ENCODE measurements at places on chromosomes 12 and 14. TPM values are rescaled to one million over a fixed set of nuclear protein-coding genes. Genes with fewer than 3 reads are reported as not detected.
A peak's percentile ranks its signal among the peaks of the same experiment; 100 is the strongest.

GRCh38 chr12:6465467-6466183 lies 4.9 kb downstream of the VAMP1 start:
- peaks cover 53% of the 10 kb centered on the region for H3K36me3 ChIP-seq
- H3K4me1 ChIP-seq: no peaks in the 10 kb centered on the region
- no peaks in the 10 kb centered on the region for H3K27me3 ChIP-seq
- no peak overlapping the region for H3K27ac ChIP-seq
- no peak overlapping the region for H3K4me3 ChIP-seq
- no peak for DNase-seq

DNA sequence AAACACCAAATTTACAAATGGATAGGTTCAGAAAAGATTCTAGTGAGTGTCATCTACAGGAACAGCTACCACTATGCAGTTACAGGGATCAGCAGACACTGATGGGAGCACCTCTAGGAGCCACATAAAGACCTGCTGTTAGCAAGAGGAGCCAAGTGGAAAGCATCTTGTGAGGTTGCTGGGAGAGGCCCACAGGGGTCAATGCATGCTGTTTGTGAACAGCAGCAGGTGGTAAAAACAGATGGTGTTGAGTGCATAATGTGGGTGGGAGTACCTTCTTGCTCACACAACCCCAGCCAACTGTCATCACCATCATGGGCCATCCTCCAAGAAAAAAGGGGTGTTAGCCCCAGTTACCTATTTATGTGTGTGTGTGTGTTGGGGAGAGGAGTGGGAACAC lies 215.2 kb upstream of the SSTR1 start:
- no peak for DNase-seq
- no peak overlapping the region for H3K4me3 ChIP-seq
- no peak overlapping the region for H3K27ac ChIP-seq
- no peaks in the 10 kb centered on the region for H3K36me3 ChIP-seq

The SLC6A15 gene
- total RNA-seq: not detected

The DGLUCY gene
- total RNA-seq: 59.2 TPM

The PCED1B gene
- total RNA-seq: 1.5 TPM

DNA sequence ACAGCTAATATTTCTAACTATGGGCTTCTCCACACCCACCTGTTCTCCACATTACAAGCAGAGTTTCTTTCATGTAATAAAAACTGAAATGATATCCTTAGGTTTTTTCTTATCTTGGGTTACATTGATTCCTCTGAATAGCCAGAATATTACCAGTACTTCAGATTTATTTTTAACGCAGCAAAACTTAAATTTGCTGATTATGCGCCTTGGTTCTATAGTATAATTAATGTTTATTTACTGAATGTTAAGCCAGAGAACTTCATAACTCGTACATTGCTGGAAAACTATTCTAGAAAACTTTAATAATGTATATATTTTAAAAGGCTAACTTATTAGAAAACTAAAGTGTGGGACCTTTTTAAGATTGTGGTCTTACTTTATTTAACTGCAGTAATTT lies 577.2 kb downstream of the PRKD1 start:
- H3K36me3 ChIP-seq: no peaks in the 10 kb centered on the region
- no peaks in the 10 kb centered on the region for H3K27me3 ChIP-seq
- H3K4me1 ChIP-seq: no peaks in the 10 kb centered on the region
- H3K27ac ChIP-seq: no peak overlapping the region

DNA sequence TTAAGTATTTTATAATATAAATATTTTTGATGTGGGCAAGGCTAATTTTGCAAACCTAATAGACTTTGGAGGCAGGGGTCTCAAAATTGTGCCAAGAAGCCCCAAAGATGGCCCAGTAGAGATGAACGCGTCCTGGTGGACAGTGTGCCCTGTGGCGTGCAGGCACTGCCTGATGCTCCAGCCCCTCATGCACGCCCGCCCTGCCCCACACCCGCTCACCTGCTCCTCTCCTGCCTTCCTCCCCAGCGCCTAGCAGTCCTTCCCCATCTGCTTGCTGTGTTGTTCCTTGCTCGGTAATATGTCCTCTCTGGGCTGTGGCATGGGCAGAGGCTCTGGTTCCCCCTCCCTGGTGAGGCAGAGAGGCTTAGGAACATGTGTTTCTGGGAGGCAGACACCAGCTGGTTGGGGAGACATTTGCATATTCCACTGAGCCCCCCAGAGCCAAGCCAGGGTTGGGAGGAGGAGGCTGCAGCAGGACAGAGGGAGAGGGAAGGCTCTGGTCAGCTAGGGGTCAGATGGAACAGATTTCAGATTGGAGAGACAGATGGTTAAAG lies 46.8 kb upstream of the GPATCH2L start:
- H3K27me3 ChIP-seq: no peaks in the 10 kb centered on the region
- no peak for DNase-seq
- H3K4me1 ChIP-seq: no peaks in the 10 kb centered on the region

The FGF6 gene
- total RNA-seq: not detected

DNA sequence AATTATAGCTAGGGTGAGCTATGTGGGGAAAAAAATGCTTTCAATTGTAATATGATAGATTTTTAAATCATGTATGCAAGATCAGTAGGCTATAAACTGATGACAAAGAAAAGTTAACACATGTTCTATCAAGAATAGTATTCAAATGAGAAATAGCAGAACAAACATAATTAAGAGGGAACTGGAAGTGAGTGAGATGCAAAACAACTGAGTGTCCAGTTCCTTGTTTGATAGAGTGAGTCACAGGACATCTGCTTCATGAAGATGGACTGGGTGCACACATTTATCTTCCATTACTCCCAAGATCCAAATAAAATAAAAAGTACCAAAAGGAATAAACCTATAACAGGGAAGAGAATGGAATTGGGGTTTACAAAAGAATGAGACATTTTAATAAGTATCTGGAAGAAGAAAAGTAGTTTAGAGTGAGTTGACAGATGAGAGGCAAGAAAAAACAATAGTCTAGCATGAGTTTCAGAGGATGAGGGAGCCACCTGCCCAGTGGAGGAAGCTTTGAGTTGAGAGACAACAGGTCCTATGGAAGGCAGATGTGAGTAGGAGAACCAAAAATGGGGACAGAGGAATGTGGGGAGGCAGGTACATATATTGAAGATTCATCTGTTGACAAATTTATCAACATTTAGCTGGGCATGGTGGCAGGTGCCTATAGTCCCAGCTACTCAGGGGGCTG lies 178.1 kb upstream of the ARHGAP5 start:
- no peak overlapping the region for H3K4me3 ChIP-seq
- H3K36me3 ChIP-seq: no peaks in the 10 kb centered on the region
- H3K27me3 ChIP-seq: no peaks in the 10 kb centered on the region
- H3K27ac ChIP-seq: no peak overlapping the region
- DNase-seq: no peak

GRCh38 chr14:101820283-101820798 lies 58.8 kb downstream of the PPP2R5C start:
- H3K4me3 ChIP-seq: no peak overlapping the region
- no peak overlapping the region for H3K27ac ChIP-seq
- peaks cover 6% of the 10 kb centered on the region for H3K36me3 ChIP-seq
- DNase-seq: no peak
- no peaks in the 10 kb centered on the region for H3K27me3 ChIP-seq

- H3K4me1 ChIP-seq: no peaks in the 10 kb centered on the region
- H3K4me3 ChIP-seq: no peak overlapping the region
- no peak for DNase-seq
- no peaks in the 10 kb centered on the region for H3K27me3 ChIP-seq
These were observed 128.8 kb downstream of the SYNE2 start for GRCh38 chr14:63981569-63981968.

The LMO3 gene
- total RNA-seq: 20.2 TPM

The TMEM179 gene
- total RNA-seq: not detected

DNA sequence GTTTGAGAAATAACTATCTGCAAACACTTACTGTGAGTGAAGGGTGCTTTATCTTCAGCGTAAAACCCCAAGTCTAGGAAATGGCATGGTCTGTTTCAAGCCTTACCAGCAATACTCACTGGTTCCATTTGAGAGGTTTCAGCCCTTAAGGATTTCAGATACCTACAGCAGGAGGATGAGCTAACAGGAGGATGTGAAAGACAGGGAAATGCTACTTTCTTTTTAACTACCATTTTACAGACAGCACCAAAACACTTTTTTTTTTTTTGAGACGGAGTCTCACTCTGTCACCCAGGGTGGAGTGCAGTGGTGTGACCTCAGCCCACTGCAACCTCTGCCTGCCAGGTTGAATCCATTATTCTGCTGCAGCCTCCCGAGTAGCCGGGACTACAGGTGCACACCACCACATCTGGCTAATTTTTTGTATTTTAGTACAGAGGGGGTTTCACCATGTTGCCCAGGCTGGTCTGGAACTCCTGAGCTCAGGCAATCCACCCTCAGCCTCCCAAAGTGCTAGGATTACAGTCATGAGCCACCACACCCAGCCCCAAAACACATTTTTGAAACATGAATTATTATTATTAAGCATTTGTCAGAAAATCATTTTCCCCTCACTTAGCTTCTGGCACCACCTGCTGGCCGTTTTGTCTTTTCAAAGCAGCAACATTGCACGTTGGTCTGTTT lies 4.6 kb downstream of the MTRFR start:
- peaks cover 9% of the 10 kb centered on the region for H3K36me3 ChIP-seq
- H3K27ac ChIP-seq: no peak overlapping the region
- no peaks in the 10 kb centered on the region for H3K27me3 ChIP-seq
- peak; percentile 78 for DNase-seq

DNA sequence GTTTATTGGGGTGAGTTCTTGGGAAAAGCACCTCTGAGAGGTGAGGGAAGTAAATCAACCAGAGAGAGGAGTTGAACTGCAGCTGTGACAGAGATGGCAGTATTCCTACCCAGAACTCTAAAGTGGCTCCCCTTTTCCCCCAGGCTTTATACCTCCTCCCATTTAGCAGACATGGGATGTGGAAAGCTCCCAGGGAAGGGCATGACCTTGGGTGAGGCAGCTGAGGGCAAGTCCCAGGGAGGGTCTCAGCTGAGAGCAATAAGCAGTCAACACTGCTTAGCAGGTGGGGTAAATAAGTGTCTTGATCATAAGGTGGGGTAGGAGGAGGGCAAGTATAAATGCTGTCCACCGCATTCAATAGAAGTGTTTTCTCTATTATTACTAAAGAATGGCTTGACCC lies 143.0 kb downstream of the AKAP6 start:
- H3K4me3 ChIP-seq: no peak overlapping the region
- peak overlapping the region; percentile 73 for H3K27ac ChIP-seq
- H3K4me1 ChIP-seq: peaks cover 38% of the 10 kb centered on the region
- DNase-seq: no peak
- no peaks in the 10 kb centered on the region for H3K36me3 ChIP-seq
- no peaks in the 10 kb centered on the region for H3K27me3 ChIP-seq

The GIT2 gene
- total RNA-seq: 44.9 TPM

The PTCSC3 gene
- not detected for total RNA-seq

GRCh38 chr14:45135156-45135555 lies 574 bp upstream of the FANCM start:
- H3K4me1 ChIP-seq: peaks cover 23% of the 10 kb centered on the region
- DNase-seq: no peak
- H3K4me3 ChIP-seq: peak overlapping the region; percentile 77
- no peaks in the 10 kb centered on the region for H3K27me3 ChIP-seq
- H3K27ac ChIP-seq: peak overlapping the region; percentile 78

DNA sequence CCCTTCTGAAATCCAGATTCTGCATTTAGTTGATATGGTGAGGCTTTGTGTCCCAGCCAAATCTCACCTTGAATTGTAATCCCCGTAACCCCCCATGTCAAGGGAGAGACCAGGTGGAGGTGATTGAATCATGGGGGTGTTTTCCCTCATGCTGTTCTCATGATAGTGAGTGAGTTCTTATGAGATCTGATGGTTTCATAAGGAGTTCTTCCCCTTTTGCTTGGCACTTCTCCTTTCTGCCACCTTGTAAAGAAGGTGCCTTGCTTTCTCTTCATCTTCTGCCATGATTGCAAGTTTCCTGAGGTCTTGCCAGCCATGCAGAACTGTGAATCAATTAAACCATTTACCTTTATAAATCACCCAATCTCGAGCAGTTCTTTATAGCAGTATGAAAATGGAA lies 23.1 kb upstream of the C12orf42 start:
- H3K4me3 ChIP-seq: no peak overlapping the region
- H3K27ac ChIP-seq: no peak overlapping the region
- DNase-seq: no peak
- no peaks in the 10 kb centered on the region for H3K4me1 ChIP-seq
- no peaks in the 10 kb centered on the region for H3K36me3 ChIP-seq
- no peaks in the 10 kb centered on the region for H3K27me3 ChIP-seq

DNA sequence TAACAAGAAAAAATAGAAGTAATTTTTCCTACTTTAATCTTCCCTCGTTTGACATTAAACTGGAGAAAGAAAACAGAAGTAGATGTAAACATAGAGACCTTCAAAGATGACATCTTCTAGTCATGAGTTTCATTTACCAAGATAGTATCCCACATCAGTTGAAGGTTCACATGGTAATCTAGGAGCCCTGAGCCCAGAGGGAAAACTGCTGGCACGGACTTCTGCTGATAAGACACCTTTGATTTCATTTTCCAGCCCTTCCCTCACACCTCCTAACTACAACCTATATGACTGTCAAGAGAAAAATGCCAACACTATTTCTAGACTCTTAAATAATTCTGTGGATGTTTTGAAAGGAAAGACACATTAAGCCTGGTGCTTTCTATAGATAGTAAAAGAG lies 46.0 kb upstream of the CCDC175 start:
- no peak overlapping the region for H3K4me3 ChIP-seq
- H3K36me3 ChIP-seq: no peaks in the 10 kb centered on the region
- DNase-seq: no peak
- H3K27me3 ChIP-seq: no peaks in the 10 kb centered on the region

GRCh38 chr14:22460461-22461195 lies 128.4 kb downstream of the DAD1 start:
- H3K27me3 ChIP-seq: no peaks in the 10 kb centered on the region
- H3K27ac ChIP-seq: no peak overlapping the region
- DNase-seq: no peak
- no peaks in the 10 kb centered on the region for H3K36me3 ChIP-seq
- no peaks in the 10 kb centered on the region for H3K4me1 ChIP-seq

GRCh38 chr14:59187802-59188460 lies 536 bp upstream of the DAAM1 start:
- peak overlapping the region; percentile 64 for H3K4me3 ChIP-seq
- no peaks in the 10 kb centered on the region for H3K36me3 ChIP-seq
- peak overlapping the region; percentile 81 for H3K27ac ChIP-seq
- peaks cover 20% of the 10 kb centered on the region for H3K4me1 ChIP-seq

The COCH gene
- total RNA-seq: 0.11 TPM

The CPNE6 gene
- not detected for total RNA-seq

- H3K4me3 ChIP-seq: no peak overlapping the region
- DNase-seq: no peak
- H3K4me1 ChIP-seq: no peaks in the 10 kb centered on the region
- no peaks in the 10 kb centered on the region for H3K36me3 ChIP-seq
- H3K27ac ChIP-seq: no peak overlapping the region
- no peaks in the 10 kb centered on the region for H3K27me3 ChIP-seq
These were observed 27.3 kb upstream of the HELB start for GRCh38 chr12:66275040-66275439.

Data from ascending aorta (tissue), 2 donors.